ENCODE measurements at places on chromosomes 11 and 22. TPM values are rescaled to one million over a fixed set of nuclear protein-coding genes. Genes with fewer than 3 reads are reported as not detected.

DNA sequence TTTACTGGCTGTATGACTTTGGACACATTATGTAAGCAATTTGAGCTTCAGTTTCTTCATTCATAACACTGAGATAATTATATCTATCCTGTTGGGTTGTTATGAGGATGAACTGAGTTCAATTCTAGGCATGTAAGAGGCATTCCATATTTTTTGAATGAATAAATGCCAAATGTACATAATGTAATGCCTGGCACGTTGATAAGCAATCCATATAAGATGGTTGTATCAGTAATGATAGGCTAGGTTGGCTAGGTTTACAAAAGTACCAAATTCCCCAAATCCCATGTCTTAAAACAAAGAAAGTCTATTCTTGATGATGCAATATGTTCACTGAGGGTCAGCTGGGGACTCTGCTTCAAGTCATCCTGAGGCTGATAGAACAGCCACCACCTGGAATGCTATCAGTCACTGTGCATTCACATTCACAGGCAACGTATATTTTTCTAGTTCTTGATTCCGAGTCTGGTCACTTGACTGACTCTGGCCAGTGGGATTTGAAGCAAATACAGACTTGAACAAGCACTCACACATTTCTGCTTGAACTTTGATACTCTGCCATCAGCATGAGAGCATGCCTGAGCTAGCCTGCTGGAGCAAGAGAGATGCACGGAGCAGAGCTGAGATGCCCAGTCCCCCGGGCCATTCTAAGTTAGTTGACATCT lies 104.0 kb upstream of the TIMP3 start:
- peaks cover 19% of the 10 kb centered on the region for H3K27me3 ChIP-seq
- H3K27ac ChIP-seq = no peak overlapping the region
- no peaks in the 10 kb centered on the region for H3K36me3 ChIP-seq
- no peak overlapping the region for H3K4me3 ChIP-seq

- no peak for DNase-seq
- no peaks in the 10 kb centered on the region for H3K4me1 ChIP-seq
- H3K27ac ChIP-seq = no peak overlapping the region
These were observed 105.6 kb upstream of the TBCEL start for GRCh38 chr11:120918257-120918656.

The POU2AF2 gene
- total RNA-seq = not detected

GRCh38 chr11:25777343-25777742 lies 554.6 kb upstream of the ANO3 start:
- no peaks in the 10 kb centered on the region for H3K36me3 ChIP-seq
- DNase-seq = no peak
- H3K4me3 ChIP-seq = no peak overlapping the region
- no peak overlapping the region for H3K27ac ChIP-seq

GRCh38 chr22:45577746-45578523 lies 75.3 kb downstream of the FBLN1 start:
- H3K4me3 ChIP-seq = no peak overlapping the region
- DNase-seq = peak; percentile 79
- no peaks in the 10 kb centered on the region for H3K36me3 ChIP-seq
- H3K27ac ChIP-seq = no peak overlapping the region
- H3K4me1 ChIP-seq = peaks cover 8% of the 10 kb centered on the region
- H3K27me3 ChIP-seq = peaks cover 7% of the 10 kb centered on the region

The MORC2 gene
- 40.2 TPM for total RNA-seq

GRCh38 chr11:69049490-69049867 lies 747 bp downstream of the TPCN2 start:
- H3K4me1 ChIP-seq = peaks cover 46% of the 10 kb centered on the region
- peaks cover 2% of the 10 kb centered on the region for H3K36me3 ChIP-seq
- DNase-seq = peak; percentile 41
- H3K27ac ChIP-seq = peak overlapping the region; percentile 77
- H3K27me3 ChIP-seq = peaks cover 10% of the 10 kb centered on the region

- no peak overlapping the region for H3K27ac ChIP-seq
- H3K36me3 ChIP-seq = no peaks in the 10 kb centered on the region
- H3K4me3 ChIP-seq = no peak overlapping the region
- H3K27me3 ChIP-seq = peaks cover 6% of the 10 kb centered on the region
These were observed 40.7 kb downstream of the SYT13 start for GRCh38 chr11:45245218-45246045.

The CDC42BPG gene
- total RNA-seq = 0.70 TPM

The SAA1 gene
- total RNA-seq = not detected

DNA sequence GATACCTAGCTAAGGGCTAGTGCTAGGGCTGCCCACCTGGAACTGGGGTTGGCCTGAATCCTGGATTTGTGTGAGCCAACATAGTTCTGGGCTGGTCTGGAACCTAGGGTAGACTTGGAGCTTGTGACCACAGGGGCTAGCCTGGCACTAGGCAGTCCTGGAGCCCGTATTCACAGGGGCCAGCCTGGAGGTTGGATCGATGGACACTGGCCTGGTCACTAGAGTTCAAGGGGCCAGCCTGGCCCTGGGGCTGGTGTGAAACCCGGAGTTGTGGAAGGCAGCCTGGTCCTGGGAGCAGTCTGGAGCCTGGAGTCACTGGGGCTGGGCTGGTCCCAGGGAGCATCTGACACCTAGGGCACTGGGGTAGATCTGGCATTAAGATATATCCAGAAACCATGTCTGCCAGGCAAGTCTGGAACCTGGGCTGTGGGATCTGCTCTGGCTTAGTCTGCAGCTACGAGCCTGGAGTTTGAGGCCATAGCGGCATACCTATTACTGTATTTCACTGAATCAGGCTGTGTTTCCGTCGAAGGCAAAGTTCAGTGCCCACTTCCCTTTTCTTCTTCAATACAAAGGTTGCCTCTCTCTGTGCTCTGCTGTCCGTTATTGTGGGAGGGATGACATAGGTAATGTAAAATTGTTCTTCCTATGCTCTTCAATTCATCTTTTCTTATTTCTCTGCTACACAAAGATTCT lies 9.1 kb upstream of the GLYATL1B start:
- H3K4me1 ChIP-seq = no peaks in the 10 kb centered on the region
- H3K27me3 ChIP-seq = peaks cover 35% of the 10 kb centered on the region
- H3K4me3 ChIP-seq = no peak overlapping the region
- DNase-seq = no peak

GRCh38 chr11:92130421-92130831 lies 94.2 kb upstream of the FAT3 start:
- DNase-seq = no peak
- H3K27me3 ChIP-seq = no peaks in the 10 kb centered on the region
- H3K4me1 ChIP-seq = no peaks in the 10 kb centered on the region
- H3K36me3 ChIP-seq = no peaks in the 10 kb centered on the region
- H3K4me3 ChIP-seq = no peak overlapping the region
- no peak overlapping the region for H3K27ac ChIP-seq

DNA sequence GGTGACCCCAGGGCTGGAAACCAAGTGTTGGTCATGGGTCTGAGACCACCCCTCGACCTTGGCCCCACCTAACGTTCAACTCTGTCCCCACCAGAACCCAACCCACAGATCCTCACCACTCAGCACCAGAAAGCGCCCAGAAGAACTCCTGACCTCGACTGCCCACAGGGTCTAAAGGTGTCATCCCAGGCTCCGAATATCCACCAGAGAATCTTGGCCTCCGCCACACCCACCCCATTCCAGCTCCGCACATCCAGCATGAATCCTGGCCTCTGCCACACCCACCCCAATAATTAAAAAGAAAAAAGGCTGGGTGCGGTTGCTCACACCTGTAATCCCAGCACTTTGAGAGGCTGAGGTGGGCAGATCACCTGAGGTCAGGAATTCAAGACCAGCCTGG lies 1.3 kb downstream of the CERK start:
- peak overlapping the region; percentile 99 for H3K4me3 ChIP-seq

The MYO18B gene
- total RNA-seq = 1.6 TPM

The ADAMTS15 gene
- total RNA-seq = not detected

GRCh38 chr22:17158568-17159503 lies at the start of gene HDHD5:
TSS of gene HDHD5 (minus strand) at chr22:17159277. CDS start at chr22:17159251, 26 bp downstream.
- peaks cover 7% of the 10 kb centered on the region for H3K36me3 ChIP-seq
- DNase-seq = peak; percentile 89
- peak within 1 kb of the TSS; percentile 56 for H3K27ac ChIP-seq
- H3K4me1 ChIP-seq = peaks cover 34% of the 10 kb centered on the region
- peak within 1 kb of the TSS; percentile 76 for H3K4me3 ChIP-seq

DNA sequence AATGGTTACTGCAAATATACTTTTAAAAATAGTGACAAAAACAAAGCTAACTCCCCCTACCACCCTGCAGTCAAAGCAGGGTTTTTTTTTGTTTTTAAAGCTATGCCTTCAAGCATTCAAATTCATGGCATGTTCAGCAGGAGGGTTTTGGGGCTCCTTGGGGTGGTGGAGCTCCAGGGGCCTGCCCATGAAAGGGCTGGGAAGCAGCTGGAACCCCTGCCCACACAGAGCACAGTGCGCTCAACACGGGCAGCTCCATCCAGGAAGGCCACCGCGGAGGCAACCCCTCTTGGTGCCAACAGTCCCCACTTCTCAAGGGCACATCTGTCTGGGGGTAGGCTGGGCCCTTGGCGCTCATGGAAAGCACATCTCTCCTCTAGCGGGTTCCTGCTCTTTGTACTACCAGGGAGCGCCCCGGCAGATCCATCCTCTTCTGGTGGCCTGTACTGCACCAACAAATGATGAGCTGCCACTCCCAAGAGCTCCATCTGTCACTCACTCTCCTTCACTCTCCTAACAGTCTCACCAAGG lies 16.6 kb upstream of the PHLDA2 start:
- no peak overlapping the region for H3K4me3 ChIP-seq
- no peak for DNase-seq
- H3K4me1 ChIP-seq = peaks cover 60% of the 10 kb centered on the region
- peaks cover 68% of the 10 kb centered on the region for H3K36me3 ChIP-seq
- no peaks in the 10 kb centered on the region for H3K27me3 ChIP-seq

The SLC1A2 gene
- total RNA-seq = not detected

DNA sequence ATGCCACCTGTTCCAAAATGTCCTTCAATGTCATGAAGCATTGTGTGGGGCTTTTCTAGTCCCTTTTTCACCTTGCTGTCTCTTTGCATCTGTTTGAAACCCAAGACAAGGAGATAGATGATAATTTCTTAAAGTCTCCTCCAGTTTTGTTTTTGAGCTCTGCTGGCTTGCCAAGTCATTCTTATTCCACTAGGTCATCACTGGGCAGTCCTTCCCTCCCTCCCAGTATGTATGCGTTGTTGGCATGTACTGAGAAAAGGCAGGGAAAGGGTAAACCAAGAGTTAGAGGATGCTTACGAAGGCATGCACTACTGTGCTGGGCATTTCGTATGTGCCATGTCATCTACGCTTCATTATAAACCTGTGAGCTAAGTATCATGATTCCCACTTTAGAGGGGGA lies 78.6 kb downstream of the PARVA start:
- no peaks in the 10 kb centered on the region for H3K36me3 ChIP-seq
- H3K4me3 ChIP-seq = no peak overlapping the region
- H3K27ac ChIP-seq = no peak overlapping the region

GRCh38 chr22:47206164-47206563 lies 443.7 kb downstream of the TBC1D22A start:
- H3K27me3 ChIP-seq = no peaks in the 10 kb centered on the region
- H3K4me3 ChIP-seq = no peak overlapping the region
- H3K27ac ChIP-seq = no peak overlapping the region
- no peaks in the 10 kb centered on the region for H3K4me1 ChIP-seq
- DNase-seq = no peak
